ENCODE measurements at places on chromosomes 16 and 17.

- DNase-seq: no peak
These were observed at the start of gene USP6 for GRCh38 chr17:5115673-5116651. Gene USP6, plus strand, starts transcription at chr17:5116032. Its CDS starts 14,336 bp downstream, at chr17:5130368.

GRCh38 chr16:56520251-56520577, 390 bp upstream of the BBS2 start:
- DNase-seq: no peak

GRCh38 chr16:58348986-58349385, 43.3 kb upstream of the GINS3 start:
- no peak for DNase-seq

GRCh38 chr17:64773836-64774761, 112.0 kb upstream of the SMURF2 start:
- no peak for DNase-seq

DNA sequence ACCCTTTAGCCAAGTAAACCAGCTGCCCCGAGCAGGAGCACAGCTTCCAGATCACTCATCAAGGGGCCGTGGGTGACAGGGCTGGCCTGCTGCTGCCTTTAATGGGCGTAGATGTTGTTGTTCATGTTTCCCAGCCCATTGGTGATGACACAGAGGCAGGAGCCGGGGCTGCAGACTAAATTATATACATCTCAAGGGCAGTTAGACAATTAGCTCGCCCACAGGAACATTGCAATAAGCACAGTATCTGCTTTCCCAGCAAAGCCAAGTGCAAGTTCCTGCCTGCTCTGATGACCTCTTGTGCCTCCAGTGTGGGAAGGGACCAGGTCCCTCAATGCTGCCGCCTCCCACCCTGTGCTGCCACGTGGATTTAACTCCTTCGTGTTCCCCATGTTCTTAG, 485.8 kb downstream of the MAF start:
- no peak for DNase-seq

DNA sequence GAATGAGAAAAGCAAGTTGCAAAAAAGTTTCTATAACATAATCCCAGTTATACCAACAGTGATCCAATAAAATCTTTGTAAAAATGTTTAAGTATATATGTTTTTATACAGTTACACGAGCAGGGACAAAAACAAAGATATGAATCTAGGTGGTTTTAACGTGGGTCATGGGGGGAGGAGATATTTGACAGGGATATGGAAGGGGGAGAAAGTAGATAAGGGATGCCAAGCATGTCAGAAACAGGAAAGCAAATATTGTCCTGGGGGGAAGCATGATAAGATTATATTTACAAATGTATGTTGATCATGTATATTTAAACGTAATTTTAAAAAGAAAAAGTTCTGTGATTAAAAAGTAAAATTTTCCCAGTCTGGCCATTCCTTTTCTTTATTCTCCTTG, 43.1 kb downstream of the TNRC6C start:
- DNase-seq: no peak

DNA sequence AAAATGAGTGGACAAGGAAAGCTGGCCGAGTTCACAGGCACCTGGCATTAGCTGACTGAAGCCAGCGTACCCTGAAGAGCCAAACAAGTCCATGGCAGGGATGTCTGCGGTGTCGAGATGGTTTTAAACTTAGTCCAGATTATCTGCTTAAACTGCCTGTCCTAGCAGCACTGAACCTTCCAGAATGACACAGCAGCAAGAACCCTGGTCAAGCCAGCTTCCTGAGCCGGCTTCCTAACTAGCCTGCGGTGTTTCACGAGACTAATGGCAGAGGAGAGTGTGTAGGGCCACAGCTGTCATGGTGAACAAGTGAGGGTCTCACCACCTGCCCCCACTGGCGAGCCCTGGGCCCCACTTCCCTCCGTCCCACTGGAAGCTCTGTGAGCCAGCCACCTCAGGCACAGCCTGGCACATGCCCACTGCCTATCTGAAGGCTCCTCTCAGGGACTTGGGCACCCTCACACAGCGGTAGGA, 28.8 kb upstream of the MTSS2 start:
- DNase-seq: no peak

DNA sequence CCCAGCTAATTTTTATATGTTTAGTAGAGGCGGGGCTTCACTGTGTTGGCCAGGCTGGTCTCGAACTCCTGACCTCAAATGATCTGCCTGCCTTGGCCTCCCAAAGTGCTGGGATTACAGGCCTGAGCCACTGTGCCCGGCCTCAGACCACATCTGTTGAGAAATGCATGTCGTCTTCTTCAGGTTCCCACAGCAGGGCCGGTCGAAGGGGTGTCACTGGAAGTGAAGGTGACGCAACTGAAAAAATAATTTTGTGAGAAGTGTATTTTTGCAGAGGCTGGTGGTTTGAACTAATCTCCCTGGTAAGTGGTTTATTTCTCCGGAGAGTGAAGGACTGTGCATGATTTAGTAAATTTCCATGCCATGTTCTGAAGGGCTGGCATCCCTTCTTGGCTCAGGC, 33.4 kb upstream of the IL34 start:
- DNase-seq: no peak

DNA sequence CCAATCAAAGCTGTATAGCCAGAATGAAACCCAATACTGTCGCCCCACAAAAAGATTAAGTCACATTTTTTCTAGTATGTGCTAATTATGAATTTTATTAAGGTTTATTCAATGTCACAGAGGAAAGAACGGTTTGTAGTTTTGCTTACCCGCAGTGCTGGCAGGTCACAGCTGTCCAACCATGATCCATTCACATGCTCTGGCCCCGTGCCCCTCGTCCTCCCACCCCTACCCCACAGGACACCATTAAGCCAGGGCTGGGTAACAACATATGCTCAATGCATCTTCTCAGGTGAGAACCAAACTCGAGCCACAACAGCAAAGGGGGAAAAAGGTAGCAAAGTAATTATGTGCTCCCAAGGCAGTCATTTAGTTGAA, 589 bp upstream of the FBF1 start:
- DNase-seq: no peak

DNA sequence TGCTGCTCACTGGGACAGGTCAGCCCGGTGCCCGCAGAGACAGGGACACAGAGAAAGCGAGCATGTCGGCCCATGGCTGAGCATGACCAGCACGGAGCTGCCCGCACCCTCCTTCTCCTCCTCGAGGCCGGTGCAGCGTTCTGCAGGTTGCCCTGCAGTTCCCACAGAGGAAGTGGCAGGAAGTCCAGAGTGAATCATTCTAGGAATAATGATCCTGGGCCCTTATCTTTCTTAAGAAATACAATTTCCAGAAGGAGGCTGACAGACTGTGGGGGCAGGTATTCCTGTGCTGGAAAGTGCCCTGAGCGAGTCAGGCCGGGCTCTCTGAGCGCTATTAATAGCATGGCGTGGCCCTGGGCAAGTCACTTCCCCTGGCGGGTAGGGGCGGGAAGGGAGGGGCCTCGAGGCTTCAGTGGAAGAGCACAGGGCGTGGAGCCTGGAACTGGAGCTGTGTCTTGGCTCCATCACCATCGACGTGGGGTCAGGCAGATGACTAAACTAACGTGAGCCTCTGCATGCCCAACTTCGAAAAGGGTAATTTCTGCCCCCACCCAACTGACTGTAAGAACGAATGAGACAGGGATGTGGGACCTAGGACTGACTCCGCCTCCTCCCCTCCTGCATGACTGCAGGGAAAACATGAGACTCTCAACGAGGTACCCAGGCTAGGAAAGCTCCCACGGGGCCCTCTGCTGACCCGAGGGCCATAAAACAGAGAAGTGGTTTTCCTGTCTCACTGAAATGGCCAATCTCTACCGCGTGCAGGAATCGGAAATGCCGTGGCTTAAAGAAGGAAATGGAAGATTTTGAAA, 9.8 kb downstream of the TMEM204 start:
- peak; percentile 49 for DNase-seq

DNA sequence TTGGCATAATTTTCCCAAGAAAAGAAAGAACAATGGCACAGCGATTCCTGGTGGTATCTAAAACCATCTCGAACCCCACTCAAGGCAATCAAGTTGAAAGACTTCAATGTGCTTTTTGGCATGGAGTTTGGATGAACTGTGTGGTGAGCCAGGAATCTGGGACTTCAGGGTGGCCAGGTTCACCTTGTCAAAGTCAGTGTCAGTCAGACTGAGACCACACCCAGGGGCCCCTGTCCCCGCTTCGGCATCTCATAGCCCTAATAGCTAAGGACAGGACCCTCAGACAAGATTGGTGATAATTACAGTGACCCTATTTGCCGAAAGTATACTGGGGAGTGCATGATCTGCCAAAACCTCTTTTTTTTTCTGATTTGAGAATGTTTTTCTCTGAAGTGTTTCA, 25.8 kb downstream of the WFDC1 start:
- DNase-seq: no peak

DNA sequence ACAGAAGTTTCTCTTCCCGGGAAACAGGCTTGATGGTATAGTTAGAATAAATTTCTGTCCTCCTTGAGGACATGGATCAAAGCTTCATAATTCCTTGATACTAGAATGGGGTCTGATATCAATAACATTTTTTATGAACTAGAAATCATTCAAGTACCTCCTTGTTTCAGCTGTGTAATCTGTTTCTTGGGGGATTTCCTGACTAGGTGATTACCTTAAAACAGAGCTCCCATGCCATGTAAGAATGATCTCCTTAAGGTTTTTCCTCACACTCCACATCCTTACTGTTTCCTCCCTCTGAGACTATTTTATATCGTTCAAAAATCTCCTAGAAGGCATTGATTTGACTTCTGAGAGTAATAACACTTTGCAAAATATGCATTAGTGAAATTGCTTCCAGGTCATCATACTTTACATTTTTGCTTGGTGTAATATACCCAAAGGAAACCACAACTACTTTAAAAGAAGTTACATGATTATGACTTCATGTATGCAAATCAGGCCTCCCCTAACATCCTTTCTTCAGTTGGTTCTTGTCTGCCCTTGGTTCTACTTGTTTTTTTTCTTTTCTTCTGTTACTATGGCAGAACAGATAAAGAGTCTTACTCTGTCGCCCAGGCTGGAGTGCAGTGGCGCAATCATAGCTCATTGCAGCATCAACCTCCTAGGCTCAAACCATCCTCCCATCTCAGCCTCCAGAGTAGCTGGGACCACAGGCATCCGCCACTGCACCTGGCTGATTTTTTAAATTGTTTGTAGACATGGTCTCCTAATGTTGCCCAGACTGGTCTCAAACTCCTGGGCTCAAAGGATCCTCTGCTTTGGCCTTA, 388.8 kb downstream of the ZFHX3 start:
- DNase-seq: no peak

- no peak for DNase-seq
These were observed 348.6 kb upstream of the ZFHX3 start for GRCh38 chr16:73396556-73396955.

GRCh38 chr17:51456942-51457341, 196.6 kb downstream of the UTP18 start:
- no peak for DNase-seq

- no peak for DNase-seq
These were observed 8.1 kb upstream of the ABCA5 start for GRCh38 chr17:69335058-69335457.

GRCh38 chr17:6444571-6445335, 498 bp downstream of the PIMREG start:
- no peak for DNase-seq

- DNase-seq: no peak
These were observed 78.3 kb downstream of the IRX3 start for GRCh38 chr16:54208237-54208636.

DNA sequence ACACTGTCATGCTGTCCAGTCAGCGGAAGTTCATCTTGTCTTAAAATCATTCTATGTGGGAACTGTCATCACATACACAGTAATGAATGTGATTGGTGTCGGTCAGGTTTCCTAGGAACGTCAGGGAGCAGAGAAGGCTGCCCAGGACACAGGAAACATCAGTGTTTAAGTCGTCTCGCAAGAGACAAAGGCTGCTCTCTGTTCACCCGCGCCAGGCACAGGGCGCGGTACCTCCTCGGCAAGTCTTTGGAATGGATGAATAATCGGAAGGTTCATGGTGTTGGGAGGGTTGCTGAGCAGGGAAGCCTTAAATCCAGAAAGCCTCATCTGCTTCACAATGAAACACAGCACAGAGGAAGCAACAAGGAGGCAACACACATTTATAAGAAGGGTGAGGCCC, 148.2 kb downstream of the CPPED1 start:
- DNase-seq: no peak

DNA sequence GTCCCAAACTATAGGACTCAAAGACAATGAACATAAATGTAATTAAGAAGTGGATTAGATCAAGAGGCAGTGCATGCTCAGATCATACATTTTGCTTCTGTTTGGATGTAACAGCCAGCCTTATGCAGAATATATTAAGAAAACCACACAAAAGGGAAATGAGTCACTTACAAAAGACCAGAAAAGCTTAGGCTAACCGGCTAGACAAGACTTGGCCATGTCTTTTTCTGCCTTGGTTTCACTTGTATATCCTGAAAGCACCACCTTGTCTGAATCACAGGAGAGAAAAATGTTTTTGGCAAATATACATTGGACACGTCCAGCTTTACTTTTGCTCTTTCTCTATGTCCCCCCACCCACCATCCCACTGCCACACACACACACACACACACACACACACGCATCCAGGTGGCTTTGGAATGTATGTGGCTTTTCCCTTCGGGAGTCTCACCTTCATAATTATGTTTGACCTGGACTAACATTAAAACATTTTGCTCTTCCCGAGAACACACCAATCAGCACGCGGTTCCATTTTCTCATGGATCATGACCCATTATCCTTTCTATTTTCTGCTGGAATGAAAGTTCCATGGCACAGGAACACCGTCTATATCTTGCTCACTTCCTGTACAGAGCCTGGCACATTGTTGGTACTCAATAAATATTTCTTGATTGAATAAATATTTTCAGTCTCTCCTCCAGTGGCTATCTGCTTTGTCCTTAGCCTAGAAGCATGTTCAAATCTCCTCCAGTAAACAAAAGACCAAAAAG, 64.6 kb downstream of the CDK5R1 start:
- no peak for DNase-seq

- DNase-seq: no peak
These were observed 46.9 kb upstream of the CDC42EP4 start for GRCh38 chr17:73358668-73359067.

DNA sequence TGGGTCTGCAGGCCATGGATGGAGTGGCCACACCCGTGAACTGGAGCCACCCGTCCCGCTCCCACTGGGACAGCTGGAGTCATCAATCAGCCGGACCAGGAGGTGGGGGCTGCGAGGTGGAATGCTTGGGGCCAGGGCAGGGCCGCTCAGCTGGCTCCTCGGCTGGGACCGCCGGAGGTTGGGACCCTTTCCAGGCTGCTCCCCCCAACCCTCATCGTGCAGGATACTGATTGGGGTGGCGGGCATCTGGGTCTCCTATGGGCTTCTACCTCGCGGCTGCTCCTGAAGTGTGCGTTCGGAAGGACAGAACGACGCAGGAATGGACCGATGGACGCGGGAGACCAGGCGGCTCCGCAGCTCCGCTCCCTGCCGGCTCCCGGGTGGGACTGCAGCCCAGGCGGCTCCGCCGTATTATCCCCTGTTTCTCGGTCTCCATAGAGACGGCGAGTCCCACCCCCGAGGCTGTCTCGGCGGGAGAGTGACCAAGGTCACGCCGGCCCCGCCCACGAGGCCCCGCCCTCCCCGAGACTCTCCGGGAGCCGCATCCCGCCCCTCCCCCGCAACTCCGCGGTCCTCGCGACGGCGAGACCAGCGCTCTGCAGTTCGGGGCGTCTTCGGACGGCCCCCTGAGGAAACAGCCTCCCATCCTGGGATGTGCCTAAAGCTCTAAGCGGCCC, at the start of gene TPPP3:
Gene TPPP3 (minus strand): TSS at position 388 of the 677 bp plus-strand sequence. CDS start 2,387 bp downstream, outside the sequence.
- peak; percentile 28 for DNase-seq

GRCh38 chr17:78472035-78472905, 93.8 kb downstream of the PGS1 start:
- DNase-seq: no peak

- no peak for DNase-seq
These were observed 27.1 kb upstream of the MYLK3 start for GRCh38 chr16:46775214-46775613.

- no peak for DNase-seq
These were observed 477 bp upstream of the SLC47A1 start for GRCh38 chr17:19533036-19533717.
